ENCODE measurements at places on chromosomes 1 and 21. TPM values are rescaled to one million over a fixed set of nuclear protein-coding genes. Genes with fewer than 3 reads are reported as not detected.
A peak's percentile ranks its signal among the peaks of the same experiment; 100 is the strongest.

DNA sequence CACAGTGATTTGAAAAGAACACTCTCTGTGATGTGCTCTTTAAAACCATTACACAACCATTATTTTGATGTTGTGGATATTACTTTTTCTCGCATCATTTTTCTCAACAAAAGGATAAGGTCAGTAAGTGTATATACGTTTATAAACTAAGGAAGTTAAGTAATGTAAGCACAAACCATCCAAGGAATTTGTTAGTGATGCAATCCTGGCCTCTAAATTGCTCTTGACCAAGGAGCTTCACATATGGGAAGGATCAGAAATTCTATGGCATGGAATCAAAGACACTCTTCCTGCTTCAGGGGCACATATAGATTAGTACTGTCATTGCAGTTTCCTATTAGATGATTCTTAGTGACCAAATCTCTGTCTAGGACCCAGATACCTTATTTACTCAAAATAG lies 3.6 kb upstream of the PPP2R5A start:
- H3K4me3 ChIP-seq, result no peak overlapping the region
- H3K27me3 ChIP-seq, result peaks cover 1% of the 10 kb centered on the region
- peaks cover 18% of the 10 kb centered on the region for H3K4me1 ChIP-seq
- no peak overlapping the region for H3K27ac ChIP-seq
- peaks cover 9% of the 10 kb centered on the region for H3K36me3 ChIP-seq

- no peak overlapping the region for H3K27ac ChIP-seq
- no peak for DNase-seq
- H3K27me3 ChIP-seq, result peaks cover 37% of the 10 kb centered on the region
- H3K4me1 ChIP-seq, result peaks cover 9% of the 10 kb centered on the region
These were observed 6.6 kb upstream of the ZNF669 start for GRCh38 chr1:247110627-247111258.

The INAVA gene
- total RNA-seq, result 0.57 TPM

The GNPAT gene
- total RNA-seq, result 35.7 TPM

DNA sequence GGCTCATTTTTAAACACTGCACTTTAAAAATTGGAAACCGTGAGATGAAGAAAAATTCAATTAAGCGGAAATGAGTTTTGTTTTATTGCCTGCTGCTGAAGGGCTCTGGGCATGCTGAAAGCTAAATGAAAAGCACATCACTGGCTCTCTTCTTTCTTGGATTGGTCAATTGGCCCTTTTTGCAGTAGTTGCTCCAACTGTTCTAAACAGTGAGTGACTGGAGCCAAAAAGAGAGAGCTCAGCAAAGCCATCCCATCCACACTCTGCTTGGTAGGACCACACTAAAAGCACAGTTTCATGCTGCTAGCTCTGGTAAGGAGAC lies 48.1 kb downstream of the LHX4 start:
- peaks cover 2% of the 10 kb centered on the region for H3K4me1 ChIP-seq
- no peak for DNase-seq
- no peak overlapping the region for H3K27ac ChIP-seq
- peaks cover 15% of the 10 kb centered on the region for H3K36me3 ChIP-seq
- H3K27me3 ChIP-seq, result no peaks in the 10 kb centered on the region

DNA sequence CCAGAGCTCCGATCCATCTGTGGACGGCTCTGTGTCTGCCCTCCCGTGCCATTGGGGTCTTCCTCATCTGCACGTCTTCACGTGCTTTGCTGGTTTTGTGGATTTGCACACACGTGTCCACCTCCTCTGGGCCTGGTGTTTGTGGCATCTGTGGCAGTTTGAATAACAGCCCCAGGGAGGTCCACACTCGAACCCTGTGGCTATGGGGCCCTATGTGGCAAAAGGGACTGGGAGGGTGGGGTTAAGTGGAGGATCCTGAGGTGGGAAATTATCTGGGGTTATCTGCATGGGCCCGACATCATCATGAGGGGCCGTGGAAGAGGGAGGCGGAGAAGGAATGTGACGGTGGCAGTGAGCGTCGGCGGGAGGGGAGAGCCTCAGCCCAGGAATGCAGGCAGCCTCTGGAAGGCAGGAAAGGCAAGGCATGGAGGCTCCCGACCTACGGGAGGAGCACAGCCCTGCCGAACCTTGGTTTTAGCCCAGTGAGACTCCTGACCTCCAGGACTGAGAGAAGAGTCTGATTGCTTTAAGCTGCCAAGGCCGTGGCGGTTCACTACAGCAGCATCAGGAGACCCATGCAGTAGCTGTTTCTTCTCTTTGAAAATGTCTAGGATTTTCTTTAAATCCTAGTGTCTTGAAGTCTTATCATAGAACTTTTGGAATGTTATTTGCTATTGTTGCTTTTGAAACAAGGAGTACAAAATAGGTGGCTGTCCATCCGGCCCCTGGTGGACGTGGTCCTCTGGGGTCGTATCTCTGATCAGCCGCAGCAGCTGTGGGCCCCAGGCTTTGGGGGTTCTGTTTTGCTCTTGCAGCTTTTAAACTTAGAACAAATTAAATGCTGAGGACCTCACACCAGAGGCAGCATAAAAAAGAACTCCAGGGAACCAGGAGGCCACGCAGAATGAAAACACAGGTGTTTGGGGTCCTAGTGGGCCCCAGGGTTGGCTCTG lies 40.0 kb upstream of the LRRC3 start:
- H3K4me1 ChIP-seq, result no peaks in the 10 kb centered on the region
- H3K27me3 ChIP-seq, result no peaks in the 10 kb centered on the region
- H3K4me3 ChIP-seq, result no peak overlapping the region
- no peak overlapping the region for H3K27ac ChIP-seq

The BRDT gene
- total RNA-seq, result not detected

The NGF gene
- total RNA-seq, result not detected

GRCh38 chr1:152313970-152314369 lies 11.1 kb downstream of the FLG start:
- H3K27ac ChIP-seq, result no peak overlapping the region
- H3K27me3 ChIP-seq, result no peaks in the 10 kb centered on the region
- H3K36me3 ChIP-seq, result no peaks in the 10 kb centered on the region
- H3K4me1 ChIP-seq, result no peaks in the 10 kb centered on the region

DNA sequence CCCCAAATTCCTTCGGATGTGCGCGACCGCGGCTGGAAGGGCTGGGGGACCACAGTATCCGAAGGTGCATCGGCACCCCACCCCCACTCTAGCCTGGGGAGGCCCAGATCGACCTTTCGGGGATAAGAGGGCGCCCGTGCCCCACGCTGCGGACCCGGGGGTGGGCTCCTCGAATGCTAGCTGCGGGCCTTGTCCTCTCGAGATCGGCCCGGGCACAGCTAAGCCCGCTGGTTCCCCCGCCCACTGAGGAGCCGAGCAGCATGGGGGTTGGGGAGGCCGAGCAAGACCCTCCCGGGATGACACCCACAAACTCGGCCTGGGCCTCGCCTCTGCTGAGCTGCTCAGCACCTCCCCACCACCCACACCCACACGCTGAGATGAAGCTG lies 653 bp upstream of the IFFO2 start:
- H3K27ac ChIP-seq, result peak overlapping the region; percentile 72
- H3K36me3 ChIP-seq, result no peaks in the 10 kb centered on the region
- H3K4me1 ChIP-seq, result peaks cover 54% of the 10 kb centered on the region

DNA sequence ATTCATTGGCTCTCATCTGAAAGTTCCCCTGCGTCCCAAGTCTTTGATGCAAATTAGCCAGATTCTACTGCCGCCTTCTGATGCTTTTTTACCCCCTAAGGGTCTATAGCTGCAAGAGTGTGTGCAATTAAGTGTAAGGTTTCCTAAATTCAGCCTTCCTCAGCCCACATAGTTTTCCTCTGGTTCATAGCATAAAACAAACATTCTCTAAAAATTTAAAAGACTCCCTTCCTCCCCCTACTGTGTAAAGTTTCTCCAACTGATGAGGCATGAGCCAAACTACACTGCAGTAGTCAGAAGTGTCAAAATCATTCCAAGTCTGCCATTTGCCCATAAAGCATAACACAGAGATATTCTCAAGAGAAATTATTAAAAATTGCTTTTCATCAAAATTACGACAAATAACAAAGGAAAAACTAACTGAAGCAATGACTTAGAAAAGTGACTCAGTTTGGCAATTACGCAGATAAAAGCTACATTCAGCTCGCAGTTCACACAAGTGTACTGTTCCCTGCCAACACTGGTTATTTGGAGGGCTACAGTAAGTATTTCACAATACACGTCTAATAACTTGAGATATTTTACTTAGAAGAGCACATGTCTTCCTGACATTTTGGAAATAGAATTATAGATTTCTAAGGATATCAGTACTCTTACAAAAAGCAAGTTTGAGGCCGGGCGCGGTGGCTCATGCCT lies 15.4 kb downstream of the KCNH1 start:
- DNase-seq, result no peak
- H3K27me3 ChIP-seq, result peaks cover 14% of the 10 kb centered on the region
- H3K4me3 ChIP-seq, result no peak overlapping the region
- H3K36me3 ChIP-seq, result no peaks in the 10 kb centered on the region
- no peaks in the 10 kb centered on the region for H3K4me1 ChIP-seq

The B3GALNT2 gene
- 13.0 TPM for total RNA-seq
